Breast epithelium (tissue), 4 donors: ENCODE measurements at places on chromosomes 3 and 15. TPM values are rescaled to one million over a fixed set of nuclear protein-coding genes. Genes with fewer than 3 reads are reported as not detected.

DNA sequence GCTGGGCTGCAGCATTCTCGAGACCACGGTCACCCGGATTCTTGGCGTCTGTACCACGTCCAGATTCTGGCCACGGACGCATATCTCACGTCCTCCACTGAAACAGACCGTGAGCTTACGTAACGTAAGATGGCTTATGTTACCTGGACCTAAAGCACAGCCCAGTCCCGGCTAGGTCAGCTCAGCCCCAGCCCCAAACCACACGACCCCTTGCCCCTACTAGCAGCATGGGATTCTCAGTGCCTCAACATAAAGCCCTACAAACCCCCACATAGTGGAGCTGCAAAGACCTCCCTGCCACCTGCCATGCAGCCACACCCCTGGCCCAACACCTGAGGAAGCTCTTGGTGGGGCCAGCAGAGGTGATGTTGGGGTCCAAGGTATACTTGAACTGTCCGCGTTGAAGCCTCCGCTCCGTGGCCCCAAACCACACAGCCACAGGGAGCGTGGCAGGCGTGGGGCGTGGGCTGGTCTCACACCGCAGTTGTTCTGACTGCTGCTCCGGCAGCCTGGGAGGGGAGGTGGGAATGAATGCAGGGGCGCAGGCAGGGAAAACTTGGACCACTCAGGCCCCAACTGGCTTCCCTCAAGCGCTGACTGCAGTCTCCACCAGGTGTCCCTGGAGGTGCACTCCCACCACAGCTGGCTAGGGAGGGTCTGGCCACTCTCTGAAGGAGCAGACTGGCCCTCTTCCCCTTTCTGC is 14.5 kb downstream of the PLXNB1 start:
- DNase-seq: no peak

- no peak for DNase-seq
Observed at GRCh38 chr3:70224337-70224736, 88.1 kb downstream of the MDFIC2 start.

DNA sequence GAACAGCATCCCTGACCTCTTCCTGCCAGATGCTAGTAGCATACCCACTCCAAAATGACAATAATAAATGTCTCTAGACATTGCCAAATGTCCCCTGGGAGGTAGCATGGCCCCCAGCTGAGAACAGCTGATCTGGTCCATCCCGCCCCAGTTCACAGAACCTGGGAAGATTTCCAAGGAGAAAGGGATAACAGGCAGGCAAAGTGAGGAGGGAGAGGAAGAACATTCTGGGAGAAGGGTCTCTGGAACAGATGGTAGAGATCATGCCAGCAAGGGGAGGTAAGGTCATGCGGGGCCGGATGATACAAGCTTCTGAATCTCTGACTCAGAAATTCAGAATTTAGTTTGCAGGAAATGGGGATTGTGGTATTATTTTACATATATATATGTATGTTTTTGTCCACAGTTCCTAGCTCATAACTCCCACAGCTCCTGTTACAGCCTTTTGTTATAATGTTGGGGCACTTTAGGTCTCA is 192.7 kb downstream of the SUCLG2 start:
- no peak for DNase-seq

DNA sequence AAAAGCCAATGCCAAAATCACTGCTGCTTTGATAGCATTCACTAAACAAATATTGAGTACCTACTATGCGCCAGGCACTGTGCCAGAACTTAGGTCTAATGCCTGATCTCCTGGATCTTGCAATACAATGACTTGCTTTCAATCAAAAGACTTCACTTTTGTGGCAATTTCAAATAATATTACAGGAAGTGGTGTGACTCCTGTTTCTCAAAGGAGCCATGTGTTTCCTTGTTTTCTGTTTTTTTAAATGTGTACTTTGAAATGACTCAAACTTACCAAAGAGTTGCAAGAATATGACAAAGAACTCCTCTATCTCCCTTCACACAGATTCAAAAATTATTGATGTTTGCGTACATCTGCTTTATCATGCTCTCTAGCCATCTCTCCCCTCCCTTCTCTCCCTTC is 18.3 kb downstream of the OSBPL10 start:
- DNase-seq: no peak

- DNase-seq: peak; percentile 22
Observed at GRCh38 chr15:51621936-51622603, 501 bp downstream of the DMXL2 start.

The CCDC39 gene
- total RNA-seq: not detected

The CHL1 gene
- 34.8 TPM for total RNA-seq

The CHRNA3 gene
- total RNA-seq: 0.59 TPM

The ZNF502 gene
- 4.6 TPM for total RNA-seq
